ENCODE measurements at places on chromosomes 1 and 21.

DNA sequence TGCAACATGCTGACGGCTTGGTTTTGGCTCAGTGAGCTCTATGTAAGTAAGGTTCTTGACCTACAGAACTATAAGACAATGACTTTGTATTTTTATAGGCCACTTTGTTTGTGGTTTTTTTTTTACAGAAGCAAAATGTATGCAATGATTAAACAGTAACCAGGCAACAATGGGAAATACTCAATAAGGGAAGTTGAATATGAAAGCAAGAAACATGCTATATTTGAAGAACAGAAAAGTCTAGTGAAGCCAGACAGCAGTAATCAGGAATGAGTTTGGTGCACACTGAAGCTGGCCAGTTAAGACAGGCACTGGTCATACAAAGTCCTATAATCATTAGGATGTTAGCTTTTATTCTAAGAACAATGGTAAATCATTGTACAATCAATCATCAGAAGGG lies 1926.8 kb downstream of the NCAM2 start:
- DNase-seq = no peak

DNA sequence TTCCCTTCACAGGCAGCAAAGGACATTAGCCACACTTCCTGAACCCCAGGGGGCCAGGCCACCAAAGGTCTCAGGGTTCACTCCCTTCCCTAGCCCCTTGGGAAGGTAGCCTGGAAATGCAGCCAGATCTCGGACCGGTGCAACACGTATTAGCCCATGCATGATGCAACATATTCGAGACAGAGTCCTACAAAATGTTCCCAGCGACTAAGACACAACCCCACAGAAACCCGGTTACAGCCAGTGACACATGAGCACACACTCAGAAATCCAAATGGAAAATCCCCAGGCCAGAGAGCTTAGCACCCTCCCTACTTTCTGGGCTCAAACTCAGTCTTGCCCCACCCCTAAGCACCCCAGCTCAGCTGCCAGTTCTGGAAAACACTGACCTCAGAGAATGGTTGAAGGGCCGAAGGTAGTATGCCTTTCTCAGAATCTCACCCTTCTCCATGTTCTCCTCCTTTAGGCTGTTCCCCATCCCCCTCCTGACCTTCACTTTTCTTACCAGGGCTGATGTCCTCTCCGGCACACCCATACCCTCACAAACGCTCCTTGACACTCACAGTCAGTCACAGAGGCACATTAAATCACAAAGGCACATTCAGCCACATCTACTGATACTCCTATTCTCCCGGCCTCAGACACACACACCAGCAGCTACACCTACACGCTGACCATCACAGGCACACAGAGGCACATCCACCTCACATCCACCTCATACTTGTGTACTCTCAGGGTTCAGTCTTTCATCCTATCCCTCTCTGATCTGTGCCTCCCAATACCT lies at the start of gene TSPAN1:
TSS of gene TSPAN1 (plus strand) at position 640 of the 784 bp plus-strand sequence. CDS start 6,021 bp downstream, outside the sequence.
- DNase-seq = no peak

DNA sequence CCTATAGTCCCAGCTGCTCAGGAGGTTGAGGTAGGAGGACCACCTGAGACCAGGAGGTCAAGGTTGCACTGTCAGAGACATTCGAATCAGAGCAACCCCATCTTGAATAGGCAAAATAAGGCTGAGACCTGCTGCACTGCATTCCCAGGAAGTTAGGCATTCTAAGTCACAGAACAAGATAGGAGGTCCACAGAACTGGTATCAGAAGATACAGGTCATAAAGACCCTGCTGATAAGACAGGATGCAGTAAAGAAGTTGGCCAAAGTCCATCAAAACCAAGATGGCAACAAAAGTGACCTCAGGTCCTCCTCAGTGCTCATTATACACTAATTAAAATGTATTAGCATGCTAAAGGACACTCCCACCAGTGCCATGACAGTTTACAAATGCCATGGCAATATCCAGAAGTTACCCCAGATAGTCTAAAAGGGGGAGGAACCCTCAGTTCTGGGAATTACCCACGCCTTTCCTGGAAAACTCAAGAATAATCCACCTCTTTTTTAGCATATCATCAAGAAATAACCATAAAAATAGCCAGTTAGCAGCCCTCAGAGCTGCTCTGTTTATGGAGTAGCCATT lies 65.2 kb upstream of the KLHDC7A start:
- no peak for DNase-seq

DNA sequence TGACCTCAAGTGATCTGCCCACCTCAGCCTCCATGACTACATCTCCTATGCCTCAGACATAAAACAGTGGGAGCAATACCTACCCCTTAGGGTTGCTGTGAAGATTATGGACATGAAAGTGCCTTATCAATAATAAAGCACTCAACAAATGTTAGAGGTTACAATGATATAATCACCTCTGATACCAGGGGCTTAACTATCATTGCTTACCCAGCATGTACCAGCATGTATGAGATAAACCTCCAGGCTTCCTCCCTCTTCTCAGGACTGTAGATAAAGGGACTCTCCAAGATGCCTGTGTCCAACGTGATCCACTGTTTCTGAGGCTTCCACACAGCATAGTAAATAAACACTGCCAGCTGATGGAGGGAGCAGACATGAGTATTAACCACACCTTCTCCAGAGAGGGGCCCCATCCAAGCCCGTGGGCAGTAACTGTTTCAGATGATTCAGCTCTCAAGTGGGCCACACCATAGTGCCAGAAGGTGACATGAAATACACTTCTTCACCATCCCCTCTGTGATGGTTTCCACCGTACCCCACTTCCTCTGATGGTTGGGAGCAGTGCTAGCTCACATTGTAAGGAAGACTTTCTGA lies 26.2 kb downstream of the RHBDL2 start:
- no peak for DNase-seq

- DNase-seq = peak; percentile 37
Observed at GRCh38 chr1:218377143-218377660, 32.1 kb downstream of the TGFB2 start.

DNA sequence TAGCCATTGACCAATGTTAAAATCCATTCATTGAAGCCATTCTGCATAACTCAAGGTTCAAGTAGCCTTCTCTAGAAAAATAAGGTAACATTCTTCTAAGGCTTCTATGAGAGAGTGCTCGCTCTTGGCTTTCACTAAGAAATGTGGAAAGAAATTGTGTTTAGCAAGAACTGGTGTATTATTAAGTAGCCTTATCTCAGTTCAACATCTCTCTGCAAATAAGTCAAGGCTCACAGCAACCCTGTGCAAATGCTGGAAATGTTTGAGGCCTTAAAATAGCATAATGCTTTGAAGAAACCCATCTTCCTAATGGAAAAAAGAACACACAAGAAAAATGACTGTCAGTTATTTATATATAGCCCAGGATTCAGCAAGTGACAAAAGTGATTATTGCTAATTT lies 254.1 kb upstream of the PROX1 start:
- no peak for DNase-seq

DNA sequence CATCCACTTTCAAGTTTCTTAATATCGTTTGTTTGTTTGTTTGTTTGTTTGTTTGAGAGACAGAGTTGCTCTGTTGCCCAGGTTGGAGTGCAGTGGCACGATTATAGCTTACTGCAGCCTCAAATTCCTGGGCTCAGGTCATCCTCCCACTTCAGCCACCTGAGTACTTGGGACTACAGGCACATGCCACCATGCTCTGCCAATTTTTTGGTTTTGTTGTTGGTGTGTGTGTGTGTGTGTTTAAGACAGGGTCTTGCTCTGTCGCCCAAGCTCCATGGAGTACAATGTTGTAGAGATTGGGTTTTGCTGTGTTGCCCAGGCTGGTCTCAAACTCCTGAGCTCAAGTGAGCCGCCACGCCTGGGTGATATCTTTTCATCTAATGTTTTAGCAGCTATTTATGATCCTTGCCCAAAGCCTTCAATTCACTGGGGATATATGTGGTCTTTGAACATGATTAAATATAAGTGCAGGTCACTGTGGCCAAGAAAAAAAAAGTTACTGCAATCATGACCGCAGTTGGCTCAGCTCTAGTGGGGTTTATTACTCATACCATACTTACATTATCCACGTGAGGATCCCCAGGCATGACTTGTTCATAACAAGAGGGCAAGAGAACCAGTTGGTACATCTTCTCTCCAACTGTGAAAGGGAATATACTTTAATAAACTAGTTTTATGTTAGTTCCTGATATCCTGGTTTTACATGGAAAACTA lies 8.0 kb downstream of the RRP1B start:
- DNase-seq = no peak

GRCh38 chr1:20496241-20496661 lies 10.2 kb upstream of the CAMK2N1 start:
- DNase-seq = no peak

GRCh38 chr1:152752225-152752624 lies 5.6 kb upstream of the KPRP start:
- no peak for DNase-seq

DNA sequence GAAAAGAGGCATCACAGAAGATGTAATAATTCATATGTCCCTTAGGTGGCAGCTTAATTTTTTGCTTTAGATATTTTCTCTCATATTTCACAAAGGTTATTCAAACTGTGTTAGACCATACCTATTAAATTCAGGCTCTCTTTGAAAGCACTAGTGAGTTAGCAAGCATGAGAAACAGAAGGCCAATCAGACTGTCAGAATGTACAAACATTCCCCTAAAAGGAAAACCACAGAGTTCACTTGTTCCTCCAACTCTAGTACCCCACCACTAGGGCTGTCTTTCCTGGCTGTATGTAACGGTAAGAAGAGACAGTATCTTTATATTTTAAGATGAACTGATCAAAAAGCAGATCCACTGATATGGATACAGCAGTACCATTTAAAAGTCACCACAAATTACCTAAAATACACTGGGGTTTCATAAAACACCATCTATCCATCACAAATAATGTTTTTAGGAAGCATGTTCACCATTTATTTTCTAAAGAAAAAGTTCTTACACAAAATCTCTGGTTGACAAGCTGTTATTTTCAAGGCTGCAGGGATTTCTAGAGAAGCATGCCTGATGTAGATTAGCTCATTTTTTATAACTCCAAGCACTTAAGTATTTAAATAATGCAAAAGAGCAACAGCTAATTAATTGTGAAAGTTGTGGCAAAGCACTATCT lies 1.8 kb downstream of the ARPC5 start:
- no peak for DNase-seq

DNA sequence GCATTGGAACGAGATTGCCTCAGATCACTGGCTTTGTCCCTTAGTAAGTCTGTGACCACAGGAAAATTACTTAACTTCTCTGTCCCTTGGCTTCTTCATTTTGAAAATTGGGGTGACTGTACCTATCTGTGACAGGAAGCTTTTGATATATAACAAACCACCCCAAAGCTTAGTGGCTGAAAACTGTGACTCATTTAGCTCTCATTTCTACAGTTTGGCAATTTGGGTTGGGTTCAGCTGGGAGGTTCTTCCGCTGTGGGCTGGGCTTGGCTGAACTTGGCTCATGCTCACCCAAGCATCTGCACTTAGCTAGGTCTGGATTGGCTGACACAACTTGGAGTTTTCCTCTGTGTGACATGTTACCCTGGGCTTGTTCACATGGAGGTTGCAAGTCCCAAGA lies 14.0 kb downstream of the C1orf94 start:
- DNase-seq = no peak

GRCh38 chr1:99292886-99293285 lies 28.6 kb downstream of the PLPPR4 start:
- no peak for DNase-seq

DNA sequence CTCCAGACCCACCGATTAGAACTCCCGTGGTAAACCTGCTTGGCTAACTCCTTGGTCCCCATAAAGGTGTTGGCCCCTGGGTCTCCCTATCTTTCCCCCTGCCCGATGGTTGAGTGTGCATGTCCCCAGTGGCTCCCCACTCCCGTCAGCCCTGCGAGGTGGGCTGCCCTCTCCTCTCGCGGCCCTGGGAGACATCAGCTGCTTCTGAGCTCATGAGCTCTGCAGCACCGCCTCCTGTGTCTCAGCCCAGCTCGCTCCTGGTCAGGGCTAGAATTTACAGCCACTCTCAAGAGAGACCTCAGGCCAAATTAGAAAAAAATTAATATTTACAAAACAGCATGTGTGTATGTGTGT lies 15.9 kb upstream of the ZBTB21 start:
- DNase-seq = no peak

DNA sequence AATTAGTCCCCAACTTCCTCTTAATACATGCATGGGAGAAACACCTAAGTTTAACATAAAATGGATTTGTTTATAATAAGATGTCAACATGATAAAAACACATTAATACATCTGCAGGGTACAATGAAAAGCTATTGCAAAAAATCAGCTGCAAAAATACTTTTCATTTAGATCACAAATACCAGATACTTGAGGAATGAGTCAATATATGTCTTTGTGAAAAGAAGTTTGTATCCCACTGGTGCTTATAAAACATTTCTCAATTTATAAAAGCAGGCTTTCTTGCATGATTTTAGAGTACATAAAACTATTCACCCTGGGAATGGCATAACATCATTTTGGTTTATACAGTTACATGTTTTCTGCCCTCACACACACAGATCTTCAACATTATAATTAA lies 18.6 kb upstream of the PRKAA2 start:
- DNase-seq = no peak

GRCh38 chr1:199135901-199136300 lies 497.1 kb downstream of the PTPRC start:
- DNase-seq = no peak

- DNase-seq = no peak
Observed at GRCh38 chr1:159587461-159587951, at the start of gene APCS. TSS of gene APCS (plus strand) at chr1:159587826. CDS start at chr1:159587922, 96 bp downstream.

- no peak for DNase-seq
Observed at GRCh38 chr1:221164951-221165838, 286.0 kb downstream of the HLX start.

GRCh38 chr1:166685200-166685599 lies 154.1 kb upstream of the POGK start:
- no peak for DNase-seq

DNA sequence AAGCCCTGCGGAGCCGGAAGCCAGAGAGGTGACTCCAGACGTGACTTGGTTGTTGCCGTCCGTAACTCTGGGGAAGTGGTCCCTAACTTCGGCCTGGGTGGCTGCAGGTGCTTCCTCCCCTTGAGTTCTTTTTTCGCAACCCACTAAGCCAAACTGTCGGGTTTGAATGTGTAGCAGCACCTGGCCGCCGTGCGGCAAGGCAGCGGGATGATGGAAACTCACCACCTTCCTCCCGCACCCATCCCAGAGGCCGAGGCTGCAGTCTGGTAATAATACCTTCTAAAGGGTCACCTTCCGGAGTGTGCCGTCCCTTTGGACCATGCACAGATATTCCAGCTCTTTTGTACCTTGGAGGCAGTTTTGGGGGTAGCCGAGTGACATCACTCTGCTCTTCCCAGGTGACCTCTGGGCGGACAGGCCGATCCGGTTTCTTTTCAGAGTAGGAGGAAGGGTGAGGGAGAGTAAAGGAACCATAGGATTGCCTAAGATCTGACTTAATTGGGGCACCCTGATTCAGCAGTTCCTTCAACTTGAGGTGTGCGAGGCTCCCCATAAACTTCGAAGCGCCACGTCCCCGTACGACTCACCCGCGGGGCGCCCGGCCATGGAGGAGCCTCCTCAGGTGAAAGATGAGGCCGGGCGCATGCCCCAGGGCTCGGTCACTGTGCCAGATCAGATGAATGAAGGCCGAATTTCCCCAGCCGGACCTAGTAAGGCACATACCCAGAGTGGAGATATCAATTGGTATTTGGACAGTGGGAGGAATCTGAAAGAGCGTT lies 1.0 kb downstream of the KCNK1 start:
- no peak for DNase-seq
